ENCODE measurements at places on chromosomes 13 and 19.

- no peak for DNase-seq
Observed at GRCh38 chr19:32638625-32639024, 36.4 kb downstream of the ANKRD27 start.

- no peak for DNase-seq
Observed at GRCh38 chr19:53808710-53809125, 15.4 kb downstream of the NLRP12 start.

GRCh38 chr19:38470788-38471480, 37.4 kb downstream of the RYR1 start:
- no peak for DNase-seq

GRCh38 chr13:23842406-23842805, 46.8 kb downstream of the MIPEP start:
- DNase-seq: no peak

- no peak for DNase-seq
Observed at GRCh38 chr13:112867301-112867711, 101.7 kb upstream of the MCF2L start.

DNA sequence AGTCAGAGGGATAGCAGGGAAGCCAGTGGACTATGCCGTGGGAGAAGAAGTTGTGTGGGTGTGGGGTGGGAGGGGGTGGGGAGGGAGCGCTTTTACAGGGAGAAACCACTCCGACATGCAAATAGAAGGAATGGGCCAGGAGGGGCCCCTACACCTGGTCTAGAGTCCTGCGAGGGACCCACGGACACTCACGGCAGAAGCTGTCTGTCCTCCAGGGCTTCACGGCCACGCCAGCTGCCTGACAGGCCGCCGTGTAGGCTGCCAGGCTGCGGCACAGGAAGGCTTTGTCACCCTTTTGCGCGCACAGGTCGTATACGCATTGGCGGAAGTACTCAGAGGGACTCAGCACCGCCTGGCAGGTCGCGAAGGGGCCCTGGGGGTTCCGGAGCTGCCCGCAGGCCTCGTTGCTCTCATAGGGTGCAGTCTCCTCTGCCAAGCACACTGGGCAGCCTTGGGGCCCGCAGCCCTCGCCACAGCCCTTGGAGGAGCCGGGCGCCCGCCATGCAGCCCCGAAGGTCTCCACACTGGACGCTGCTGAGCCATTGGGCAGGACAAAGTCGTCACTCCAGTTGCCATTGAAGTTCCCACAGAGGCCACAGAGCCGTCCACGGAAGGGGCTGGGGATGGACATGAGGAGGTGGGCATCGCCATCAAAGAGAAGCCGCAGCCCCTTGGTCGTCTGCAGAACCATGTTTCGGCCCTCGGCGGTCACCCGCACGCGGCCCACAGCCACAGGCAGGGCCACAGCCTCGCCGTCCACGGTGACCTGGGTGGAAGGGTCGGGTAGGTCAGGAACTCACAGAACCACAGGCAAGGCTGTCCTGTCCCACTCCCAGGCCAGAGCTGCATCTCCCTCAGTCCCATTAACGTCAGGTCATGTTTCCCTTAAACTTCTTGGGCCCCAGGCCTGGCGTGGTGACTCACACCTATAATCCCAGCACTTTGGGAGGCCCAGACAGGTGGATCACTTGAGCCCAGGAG, 26.0 kb upstream of the FBL start:
- no peak for DNase-seq

DNA sequence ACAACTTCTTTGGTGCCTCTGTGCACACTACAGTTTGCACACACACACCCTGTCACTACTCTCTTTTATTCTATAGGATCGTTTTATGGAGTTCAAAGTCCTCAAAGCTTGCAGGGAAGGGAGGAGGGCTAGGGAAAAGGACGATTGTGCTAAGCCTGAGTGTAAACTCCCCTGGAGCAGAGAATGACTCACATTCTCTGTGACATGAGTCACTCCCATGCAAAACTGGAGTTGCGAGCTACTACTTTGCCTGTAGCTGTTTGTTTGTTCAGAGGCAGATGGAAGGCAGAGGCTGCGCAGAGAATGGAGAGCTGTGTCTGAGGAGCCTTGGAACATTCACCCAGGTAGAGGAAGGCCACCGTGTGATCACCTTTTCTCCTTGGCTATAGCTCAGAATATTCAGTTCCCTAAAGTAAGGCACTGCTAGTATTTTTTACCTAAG, 80.5 kb upstream of the MBNL2 start:
- no peak for DNase-seq

DNA sequence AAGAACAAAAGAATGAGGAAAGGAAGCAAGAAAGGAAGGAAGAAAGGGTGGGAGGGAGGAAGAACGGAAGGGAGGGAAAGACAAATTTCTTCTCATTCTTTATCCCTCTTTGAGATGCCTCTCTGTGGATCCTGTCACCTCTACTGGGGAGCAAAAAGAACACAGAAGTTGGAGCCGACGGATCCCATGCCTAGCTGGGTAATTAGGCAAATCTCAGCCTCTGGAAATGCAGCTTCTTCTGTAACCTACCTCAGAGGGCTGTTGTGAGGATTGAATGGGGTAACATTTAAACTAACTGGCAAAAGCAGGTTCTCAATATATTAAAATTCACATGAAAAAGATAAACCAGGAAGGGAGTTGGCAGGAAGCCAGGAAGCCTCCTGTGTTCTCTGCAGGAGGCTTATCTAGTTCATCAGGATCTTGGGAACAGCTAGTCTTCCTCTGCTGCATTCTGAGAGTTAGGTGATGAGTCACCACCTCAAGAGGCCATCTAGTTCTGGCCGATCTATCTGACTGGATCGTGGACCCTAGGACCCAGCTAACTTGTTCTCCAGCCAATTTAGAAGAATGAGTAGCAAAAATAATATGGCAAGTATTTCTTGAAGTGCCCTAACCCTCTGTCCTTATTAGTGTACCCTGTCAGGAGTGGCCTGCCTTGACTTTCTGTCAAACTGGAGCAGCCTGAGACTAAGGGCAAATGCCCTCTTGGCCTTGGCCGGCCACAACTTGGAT, 15.2 kb upstream of the CPB2 start:
- DNase-seq: no peak

DNA sequence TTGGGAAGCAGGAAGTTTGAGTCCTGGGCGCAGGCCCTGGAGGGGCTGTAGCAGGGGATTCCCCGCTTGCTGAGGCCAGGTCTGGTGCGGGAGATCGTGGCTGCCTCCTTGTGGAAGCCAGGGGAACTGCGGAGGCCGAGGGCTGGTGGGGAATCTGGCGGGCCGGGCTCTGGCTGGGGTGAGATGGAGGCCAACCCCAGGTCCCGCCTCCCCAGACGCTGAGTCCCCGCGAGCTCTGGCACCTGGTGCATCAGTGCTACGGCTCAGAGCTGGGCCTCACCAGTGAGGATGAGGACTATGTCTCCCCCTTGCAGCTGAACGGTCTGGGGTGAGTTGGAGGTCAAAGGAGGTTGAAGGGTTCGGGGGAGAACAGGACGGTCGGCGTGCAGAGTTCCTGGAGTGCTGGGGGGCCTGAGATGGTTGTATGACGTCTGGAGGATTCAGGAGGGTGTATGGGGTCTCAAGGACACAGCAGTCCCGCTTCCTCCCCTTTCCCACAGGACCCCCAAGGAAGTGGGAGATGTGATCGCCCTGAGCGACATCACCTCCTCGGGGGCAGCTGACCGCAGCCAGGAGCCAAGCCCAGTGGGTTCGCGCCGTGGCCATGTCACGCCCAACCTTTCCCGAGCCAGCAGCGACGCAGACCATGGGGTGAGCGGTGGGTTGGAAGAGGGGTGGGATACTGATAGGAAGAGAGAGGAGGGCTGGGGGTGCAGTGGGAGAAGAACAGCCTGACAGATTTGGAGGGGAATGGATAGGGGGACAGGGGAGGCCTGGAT, 13.1 kb downstream of the GRAMD1A start:
- DNase-seq: no peak

GRCh38 chr13:21748166-21748565, 77.3 kb downstream of the FGF9 start:
- no peak for DNase-seq

All from RWPE2 (cell line).